ENCODE measurements at places on chromosomes 5 and 9. TPM values are rescaled to one million over a fixed set of nuclear protein-coding genes. Genes with fewer than 3 reads are reported as not detected.

GABRA1 gene
- total RNA-seq: not detected

SMC5 gene
- total RNA-seq: 15.0 TPM

MRPL50 gene
- total RNA-seq: 14.1 TPM

MORN5 gene
- total RNA-seq: not detected

TNC gene
- 26.4 TPM for total RNA-seq

ADRB2 gene
- 2.6 TPM for total RNA-seq

SRD5A1 gene
- 4.2 TPM for total RNA-seq

SIGMAR1 gene
- 25.8 TPM for total RNA-seq

SPAAR gene
- 4.0 TPM for total RNA-seq

LHFPL2 gene
- 7.9 TPM for total RNA-seq

DRD1 gene
- 0.05 TPM for total RNA-seq

GRCh38 chr5:176132471-176133288 lies 105.5 kb upstream of the SIMC1 start:
- no peak for DNase-seq

DNA sequence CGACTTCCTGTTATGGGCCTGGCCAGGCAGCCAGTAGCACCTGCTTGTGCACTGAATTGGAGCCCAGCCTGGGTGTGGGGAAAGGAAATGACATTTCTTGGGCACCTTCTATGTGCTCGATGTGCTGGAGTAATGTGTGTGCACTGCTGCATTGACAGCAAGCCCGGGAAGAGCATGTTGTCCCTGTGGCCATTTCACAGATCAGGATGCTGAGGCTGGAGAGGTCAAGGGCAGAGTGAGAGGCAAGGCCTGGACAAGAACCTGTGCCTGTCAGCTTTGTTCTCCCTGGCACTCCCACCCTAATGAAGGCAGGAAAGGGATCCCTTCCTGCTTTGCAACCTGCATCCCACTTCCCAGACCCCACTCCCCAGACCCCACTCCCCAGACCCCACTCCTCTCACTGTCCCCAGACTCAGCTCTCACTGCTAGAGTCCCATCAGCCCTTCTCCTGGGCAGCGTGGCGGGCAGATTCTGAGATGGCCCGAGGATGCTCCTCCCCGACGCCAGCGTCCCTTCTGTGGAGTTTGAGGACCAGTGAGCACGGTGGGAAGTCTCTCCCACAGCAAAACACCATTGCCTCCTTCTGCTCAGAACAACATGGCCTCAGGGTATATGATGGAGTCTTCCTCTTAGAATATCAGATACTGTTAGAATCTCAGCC lies 49.6 kb downstream of the BARX1 start:
- peak; percentile 57 for DNase-seq

DNA sequence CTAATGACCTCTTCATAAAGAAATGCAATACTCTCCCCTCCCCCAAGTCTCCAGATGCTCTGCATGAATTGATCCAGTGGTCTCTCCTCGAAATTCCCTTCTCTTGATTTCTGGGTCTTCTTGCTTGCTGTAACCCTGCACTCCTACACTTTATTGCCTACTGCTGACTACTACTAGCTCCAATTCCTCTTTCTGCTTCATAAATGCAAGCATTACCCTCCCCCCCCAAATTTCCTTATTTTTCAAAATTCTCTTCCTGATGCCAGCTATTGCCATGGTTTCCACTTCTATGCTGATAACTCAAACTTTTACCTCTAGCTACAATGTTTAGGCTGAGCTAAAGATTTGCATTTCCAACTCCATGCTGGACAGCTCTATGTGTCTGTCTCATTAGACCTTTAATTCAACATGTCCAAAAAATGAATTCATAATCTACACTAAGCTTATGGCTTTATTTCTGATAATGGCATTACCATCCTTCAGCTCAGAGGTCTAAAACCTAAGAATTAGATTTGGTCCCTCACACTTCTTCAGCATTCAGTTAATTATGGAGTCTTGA lies 1.4 kb downstream of the ZBTB26 start:
- DNase-seq: no peak

DNA sequence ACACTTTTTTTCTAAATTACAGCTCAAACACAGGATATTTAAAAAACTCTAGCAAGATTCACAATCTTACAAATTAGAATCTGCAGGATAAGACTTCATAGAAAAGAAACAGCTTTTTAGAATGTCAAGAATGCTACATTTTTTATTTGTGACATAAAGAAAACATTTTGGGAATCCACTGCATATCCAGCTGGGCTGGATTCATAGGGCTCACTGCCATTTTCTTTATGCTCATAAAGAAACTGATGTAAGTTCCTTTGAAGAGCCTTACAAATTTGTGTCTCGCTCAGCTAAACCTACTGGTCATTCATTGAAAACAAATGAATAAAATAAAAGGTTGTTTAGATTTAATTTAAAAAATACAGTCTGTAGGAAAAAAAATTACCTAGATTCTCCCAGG lies 332.3 kb downstream of the TRPM3 start:
- DNase-seq: no peak

DNA sequence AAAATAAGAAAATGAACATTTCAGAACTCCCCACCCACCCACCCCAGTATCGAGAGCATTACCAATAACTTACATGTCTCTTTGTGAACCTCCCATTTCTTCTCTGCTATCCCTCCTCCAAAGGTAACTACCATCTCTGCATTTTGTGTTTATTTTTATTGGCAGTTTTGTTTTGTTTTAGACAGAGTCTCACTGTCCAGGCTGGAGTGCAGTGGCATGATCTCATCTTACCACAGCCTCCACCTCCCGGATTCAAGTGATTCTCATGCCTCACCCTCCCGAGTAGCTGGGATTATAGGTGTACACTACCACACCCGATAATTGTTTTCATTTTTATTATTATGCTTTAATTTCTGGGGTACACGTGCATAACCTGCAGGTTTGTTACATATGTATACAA lies 21.7 kb upstream of the GLIS3 start:
- no peak for DNase-seq

DNA sequence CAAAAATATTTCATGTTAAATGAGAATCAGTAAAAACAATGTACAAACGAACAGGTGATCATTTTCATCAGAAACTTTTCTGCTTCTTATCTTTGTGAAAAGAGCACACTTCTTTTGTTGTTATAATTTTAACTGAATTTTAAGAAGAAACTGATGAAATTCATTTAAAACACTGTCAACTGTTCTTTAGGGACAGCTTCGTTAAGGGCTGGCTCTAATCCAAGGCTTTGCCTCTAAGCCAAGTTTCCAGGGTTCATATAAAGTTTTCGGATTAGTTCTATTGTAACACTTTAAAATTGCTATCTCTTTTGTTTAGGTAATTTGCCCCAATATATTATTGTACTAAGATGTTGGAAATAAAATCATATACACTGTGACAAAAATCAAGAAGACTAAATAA lies 559.2 kb downstream of the TUSC1 start:
- no peak for DNase-seq

DNA sequence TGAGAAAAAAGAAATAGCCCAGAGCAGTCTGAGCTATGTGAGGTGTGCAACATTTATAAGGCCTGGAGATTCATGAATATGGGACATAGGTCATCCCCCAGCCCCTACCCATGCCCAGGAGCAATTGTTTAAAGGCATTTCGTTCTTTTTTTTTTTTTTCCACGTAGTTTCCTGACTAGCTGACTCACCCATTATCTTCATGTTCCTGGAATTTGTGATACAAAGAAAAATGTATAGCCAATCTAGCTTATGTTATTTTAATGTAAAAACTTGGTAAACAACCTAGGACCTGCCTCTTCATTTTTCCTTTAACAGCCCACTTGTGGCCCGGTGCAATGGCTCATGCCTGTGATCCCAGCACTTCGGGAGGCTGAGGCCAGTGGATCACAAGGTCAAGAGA lies 81.3 kb downstream of the OSTF1 start:
- no peak for DNase-seq

GRCh38 chr5:21574438-21574837 lies 1278.7 kb downstream of the CDH12 start:
- DNase-seq: no peak

GRCh38 chr5:53407373-53407772 lies 73.1 kb upstream of the FST start:
- no peak for DNase-seq

DNA sequence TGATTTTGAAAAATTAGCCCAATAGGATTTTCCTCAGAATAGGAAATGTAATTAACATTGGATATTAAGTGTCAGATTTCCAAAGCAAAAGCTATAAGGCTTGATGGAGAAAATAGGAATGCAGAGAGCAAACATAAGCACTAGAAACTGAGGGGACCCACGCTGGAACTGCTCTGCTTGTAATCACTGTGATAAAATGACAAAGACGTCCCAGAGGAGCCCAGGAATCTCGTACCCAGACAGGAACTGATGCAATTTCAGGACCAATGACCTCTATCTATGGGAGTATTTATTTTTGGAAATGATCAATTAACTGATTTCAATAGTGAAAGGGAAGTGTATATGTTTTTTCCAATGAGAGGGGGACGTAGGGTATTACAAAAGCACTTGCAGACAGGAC lies 714.5 kb upstream of the WWC1 start:
- no peak for DNase-seq

DNA sequence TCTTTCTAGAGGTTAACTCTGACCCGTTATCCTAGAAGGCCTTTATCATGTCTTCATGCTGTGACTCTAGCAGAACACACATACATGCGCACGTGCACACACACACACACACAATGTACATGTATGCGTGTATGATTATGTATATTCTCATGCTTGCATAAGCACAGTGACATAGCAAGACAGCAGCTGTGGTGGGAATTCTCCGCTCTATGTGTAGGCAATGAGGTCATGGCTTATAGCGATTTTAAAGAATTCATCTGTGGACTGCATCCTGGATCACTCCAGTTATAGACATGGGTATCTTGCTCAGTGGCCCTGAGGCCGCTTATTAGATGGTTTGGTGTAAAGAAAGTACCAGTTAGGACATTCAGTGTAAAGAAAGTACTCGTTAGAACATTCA lies 106.2 kb downstream of the FBXL7 start:
- no peak for DNase-seq

DNA sequence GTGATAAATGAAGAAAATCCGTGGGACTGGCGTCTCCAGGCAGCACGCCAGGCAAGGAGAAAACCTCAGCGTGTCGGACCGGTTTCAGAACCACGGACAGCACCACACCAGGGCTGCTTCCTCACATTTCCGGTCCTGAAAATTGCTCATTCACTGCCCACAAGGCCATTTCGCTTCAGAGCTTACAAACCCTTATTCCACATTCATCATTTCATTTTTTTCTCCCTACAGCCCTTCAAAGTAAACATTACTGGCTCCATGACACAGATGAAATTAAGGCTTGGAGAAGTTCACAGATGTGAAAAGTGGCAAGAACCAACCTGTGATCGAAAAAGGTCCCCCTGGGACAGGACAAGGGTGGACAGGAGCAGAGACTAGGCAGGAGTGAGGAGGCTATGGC lies 1.5 kb upstream of the GPRIN1 start:
- DNase-seq: no peak

- no peak for DNase-seq
Observed at GRCh38 chr5:79983618-79984017, 7.4 kb downstream of the MTX3 start.

DNA sequence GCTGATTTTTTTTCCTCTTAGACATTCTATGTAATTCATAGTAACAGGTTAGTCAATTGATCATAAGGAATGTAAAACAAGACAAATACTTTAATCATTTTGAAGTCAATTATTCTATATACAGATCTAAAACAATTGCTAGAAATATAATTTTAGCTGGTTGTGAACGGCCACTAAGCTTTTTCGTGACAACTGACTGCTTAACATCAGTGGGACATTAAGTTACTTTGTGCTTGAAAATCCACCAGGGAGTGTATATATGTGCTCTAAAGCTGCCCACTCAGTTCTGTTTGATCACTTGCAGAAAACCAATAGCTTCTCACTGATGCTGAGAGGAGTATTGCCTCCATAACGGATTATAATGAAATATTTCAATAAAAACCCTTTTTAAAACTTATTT lies 370.2 kb upstream of the CCNH start:
- DNase-seq: no peak

DNA sequence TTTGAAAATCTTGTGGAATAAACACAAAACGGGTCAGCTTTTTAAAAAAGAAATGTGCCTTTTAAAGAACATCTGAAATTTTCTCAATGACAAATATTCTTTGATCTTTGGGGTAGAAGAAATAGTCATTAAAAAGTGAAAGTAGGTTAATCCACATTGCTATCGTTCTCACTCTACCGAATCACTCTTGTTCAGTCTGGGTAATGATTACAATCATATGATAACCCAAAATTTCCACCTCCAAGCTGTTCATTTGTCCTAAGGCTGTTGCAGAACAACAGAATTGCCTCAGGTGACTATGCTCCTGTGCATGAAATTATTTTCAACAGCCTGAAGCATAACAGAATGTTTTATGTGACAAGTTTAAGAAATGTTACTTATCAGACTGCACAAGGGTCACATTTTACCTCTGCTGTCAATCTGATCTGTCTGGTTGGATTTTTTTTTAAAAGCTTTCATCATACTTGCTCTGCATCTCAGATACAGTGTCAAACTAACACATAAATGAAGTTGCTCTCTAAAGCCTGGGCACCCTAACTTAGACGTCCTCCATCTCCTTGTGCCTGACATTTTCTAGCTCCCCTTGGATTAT lies 227.3 kb downstream of the LURAP1L start:
- no peak for DNase-seq

GRCh38 chr5:172529896-172530295 lies 75.6 kb upstream of the SH3PXD2B start:
- DNase-seq: peak; percentile 41

GRCh38 chr5:118762291-118762690 lies 226.1 kb downstream of the DTWD2 start:
- DNase-seq: no peak

- no peak for DNase-seq
Observed at GRCh38 chr9:125428902-125429467, 167.4 kb downstream of the GAPVD1 start.
